CD4-positive, alpha-beta T cell treated with Interleukin-15 for 4 hours (primary cell): ENCODE measurements at places on chromosomes 2 and 18.

DNA sequence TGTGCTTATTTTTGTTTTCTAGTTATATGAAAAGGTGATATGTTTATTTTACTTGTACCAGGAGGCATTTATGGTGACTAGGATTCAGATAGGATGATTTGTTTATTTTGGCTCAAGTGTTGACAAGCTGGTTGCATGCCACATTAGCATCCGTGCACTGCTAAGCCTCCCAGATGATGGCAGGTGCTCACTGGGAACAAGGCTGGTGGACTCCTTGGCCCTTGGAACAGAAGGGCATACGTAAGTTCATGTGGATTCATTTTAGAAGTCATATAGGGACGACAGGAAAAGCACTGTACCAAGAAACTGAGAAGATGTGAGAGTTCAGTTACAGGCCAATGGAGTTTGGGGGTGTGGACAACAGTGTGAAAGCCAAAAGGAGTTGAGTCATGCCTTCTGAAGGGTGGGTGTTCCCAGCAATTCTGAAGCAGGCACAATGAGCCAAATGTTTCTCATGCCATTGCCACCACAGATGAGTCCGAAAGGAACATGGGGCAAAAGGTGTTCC is 166.2 kb downstream of the PHLPP1 start:
- DNase-seq: no peak

DNA sequence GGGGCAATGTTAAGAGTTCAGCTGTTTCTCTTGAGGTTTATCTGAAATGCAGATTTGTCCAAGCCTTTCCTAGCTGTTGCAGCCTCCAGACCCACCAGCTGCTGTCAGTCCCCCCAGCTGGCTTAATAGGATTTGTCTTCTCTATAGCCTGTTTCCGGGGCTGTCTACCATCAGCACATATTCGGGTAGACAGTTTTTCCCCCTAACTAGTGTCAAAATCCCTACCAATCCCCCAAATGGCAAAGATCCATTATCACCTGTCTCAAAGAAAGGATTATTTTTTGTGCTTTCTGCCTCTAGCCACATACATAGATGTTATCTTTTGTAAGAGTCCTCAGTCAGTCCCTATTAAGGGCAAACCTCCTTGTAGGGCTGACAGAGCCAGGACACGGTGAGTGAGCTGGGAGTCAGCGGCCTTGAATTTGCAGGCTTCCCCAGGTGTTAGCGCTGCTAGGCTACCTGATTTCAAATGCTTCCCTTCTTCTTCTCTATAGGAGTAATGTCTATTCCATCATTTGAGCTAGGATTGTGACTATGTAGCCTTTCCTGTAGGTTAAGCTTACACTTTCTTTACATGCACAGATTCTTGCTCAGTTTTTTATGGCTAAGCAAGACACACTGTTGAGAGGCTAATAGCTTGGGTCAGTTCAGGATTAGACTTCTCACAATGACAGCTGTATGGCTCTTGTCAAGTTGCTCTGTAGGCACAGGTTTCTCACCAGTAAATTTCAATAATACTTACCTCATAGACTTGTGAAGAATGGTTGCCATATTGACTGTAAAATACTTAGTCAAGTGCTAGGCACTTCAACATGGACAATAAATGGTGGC is 171.1 kb upstream of the UNC80 start:
- no peak for DNase-seq

- no peak for DNase-seq
These were observed 362 bp upstream of the VAMP8 start for GRCh38 chr2:85577063-85577385.

DNA sequence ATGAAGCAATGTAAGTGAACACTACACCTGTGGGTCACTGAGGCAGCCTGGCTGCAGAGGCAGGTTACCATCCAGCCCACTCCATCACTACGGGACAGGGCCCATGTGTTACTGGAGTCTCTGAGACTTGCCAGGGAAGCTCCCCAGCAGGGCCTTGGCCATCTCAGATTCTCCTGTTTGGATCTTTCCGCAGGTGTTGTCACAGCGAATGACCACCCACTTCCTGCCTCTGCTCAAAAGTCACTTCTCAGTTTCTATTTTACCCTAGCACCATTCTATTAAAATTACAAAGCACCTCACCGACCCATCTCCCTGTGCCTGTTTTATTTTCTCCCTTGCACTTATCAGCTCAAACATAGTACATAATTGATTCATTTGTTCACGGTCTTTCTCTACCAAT is 34.5 kb upstream of the L3MBTL4 start:
- no peak for DNase-seq

- DNase-seq: no peak
These were observed 22.7 kb downstream of the TTC32 start for GRCh38 chr2:19879120-19879519.

DNA sequence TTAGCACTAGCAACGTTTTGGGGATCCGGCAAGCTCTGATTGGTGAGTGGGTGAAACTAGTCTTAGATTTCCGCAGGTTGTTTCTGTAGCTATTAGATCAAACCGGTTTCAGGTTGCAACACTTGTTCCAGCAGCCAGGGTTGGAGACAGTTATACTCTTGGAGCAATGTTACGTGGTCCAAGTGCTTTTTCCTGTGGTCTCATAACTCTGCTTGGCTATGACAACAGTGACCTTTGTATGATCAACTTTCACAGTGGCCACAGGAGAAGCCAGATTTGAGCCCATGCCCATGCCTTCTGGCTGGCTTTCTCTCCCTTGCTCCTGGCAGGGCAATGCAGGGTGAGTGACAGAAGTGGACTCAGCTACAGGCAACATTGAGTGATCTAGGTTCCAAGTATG is 84.5 kb upstream of the TAF1B start:
- no peak for DNase-seq
